Left hindlimb (tissue), 1 donor: ENCODE measurements at places on chromosomes 16 and 17.

GRCh38 chr16:74320707-74321106, 24.1 kb downstream of the PSMD7 start:
- DNase-seq: peak; percentile 46

DNA sequence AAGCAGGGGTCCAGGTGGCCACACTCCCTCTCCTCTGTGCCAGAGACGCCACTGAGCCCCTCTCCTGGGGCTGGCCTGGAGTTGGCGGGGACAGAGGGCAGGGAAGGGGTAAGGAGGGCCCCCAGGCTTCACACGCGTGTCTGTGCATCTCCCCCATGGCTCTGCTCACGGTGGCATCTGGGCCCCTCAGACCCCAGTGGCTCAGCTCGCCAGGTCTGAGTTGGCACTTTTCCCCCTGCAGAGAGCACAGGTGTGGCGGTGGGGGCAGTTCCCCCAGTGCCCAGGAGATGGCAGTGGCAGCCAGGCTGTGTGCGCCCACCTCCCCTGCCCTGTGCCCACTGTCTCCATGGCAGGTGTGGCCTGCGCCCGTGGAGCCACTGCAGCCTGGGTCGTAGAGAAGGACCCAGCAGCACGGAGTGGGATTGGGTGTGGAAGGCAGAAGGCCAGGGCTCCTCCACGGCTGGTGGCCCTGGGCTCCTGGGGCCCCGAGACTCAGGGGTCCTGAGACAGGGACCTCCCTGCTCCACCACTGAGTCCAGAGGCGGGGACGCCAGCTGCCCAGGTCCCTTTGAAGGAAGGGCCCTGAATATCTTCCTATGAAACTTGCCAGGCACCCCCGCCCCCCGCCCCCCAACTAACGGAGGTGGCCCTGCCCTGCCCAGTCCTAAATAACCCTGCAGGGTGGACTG, 4.3 kb upstream of the APRT start:
- peak; percentile 59 for DNase-seq

DNA sequence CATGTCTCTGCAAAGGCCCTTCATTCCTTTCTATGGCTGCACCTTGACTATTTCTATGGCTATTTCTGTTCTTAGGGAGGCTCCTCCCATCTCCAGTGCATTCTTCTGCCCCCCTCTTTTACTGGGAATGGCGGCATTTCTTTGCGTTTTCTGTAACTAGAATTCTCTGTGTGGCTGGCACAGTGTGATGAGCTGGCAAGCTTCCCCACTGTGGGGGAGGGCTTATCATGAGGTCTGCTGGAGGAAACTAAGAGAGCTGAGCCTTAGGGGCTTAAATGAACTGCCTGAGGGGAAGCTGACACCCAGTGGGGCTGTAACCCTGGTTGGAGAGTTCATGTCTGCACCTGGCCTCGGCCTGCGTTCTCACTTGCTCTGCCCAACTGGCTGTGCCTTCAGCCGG, 1.5 kb upstream of the CARD14 start:
- DNase-seq: no peak

GRCh38 chr17:67769231-67769630, 51.5 kb downstream of the NOL11 start:
- no peak for DNase-seq

GRCh38 chr17:27577884-27578717, 52.9 kb upstream of the LGALS9 start:
- peak; percentile 66 for DNase-seq

DNA sequence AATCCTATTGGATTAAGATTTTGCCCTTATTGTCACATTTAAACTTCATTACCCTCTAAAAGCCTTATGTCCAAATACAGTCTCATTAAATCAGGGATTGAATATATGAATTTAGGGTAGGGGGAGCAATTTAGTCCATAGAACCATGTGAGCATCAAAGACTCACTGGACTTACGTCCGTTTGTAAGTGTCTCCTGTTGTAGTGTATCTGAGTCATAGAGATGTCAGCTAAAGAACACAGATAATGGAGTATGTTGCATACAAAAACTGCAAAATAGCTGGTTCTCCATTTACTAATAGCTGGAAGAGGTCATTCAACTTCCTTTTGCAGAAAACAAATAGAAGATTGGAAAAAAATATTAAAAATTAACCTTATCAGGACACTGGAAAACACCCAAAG, 599.1 kb upstream of the SOX9 start:
- DNase-seq: no peak
